ENCODE measurements at places on chromosomes 2 and 18.

GRCh38 chr2:226295123-226295522, 504.5 kb downstream of the IRS1 start:
- no peak for DNase-seq

- DNase-seq = no peak
Measured at GRCh38 chr2:158337018-158337417, 119.5 kb downstream of the CCDC148 start.

DNA sequence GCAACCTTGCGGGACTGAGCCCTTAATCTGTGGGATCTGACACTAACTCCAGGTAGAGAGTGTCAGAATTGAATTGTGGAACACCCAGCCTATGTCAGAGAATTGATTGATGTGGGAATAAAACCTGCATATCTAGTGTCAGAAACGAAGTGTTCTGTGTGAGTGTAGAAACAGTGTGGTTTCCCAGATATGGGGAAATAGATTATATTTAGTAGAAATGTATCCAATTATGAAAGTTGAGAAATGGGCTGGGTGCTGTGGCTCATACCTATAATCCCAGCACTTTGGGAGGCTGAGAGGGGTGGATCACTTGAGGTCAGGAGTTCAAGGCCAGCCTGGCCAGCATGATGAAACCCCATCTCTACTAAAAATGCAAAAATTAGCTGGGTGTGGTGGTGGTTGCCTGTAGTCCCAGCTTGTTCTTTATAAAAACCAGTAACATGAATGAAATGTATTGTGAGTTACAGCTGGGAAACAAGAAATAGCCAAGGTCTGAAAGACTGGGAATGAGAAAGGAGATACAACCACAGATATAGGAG, 4.3 kb upstream of the TP53I3 start:
- no peak for DNase-seq

- DNase-seq = no peak
Measured at GRCh38 chr2:46683541-46683940, 204.2 kb downstream of the TMEM247 start.

DNA sequence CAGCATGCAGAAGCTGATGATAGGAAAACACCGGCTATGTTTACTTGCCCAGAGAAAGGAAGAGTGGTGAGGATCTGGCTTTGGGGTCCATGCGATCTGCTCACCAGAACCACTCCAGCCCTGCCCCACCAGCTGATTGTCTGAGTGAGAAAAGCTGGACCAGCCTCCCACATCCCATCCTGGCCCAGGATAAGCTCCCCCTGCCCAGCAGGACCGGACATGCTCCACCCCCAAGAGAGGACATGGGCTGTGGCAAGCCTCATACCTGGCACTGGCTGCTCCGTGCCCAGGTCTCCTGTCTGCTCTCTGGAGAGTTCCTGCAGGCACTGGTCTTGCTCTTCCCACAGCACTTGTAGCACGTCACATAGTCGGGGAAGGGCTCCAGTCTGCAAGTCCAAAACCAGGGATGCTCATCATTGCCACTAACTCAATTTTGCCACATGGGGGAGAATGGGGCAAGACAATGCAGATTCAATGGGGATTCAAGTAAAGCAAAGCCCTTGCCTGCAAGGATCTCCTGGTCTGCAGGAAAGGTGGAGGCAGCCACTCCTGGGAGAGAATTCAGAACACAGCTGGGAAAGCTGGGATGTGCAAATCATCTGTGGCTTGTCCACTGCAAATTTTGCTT, 30.0 kb downstream of the SCTR start:
- no peak for DNase-seq

GRCh38 chr18:8899000-8899399, 193.6 kb downstream of the MTCL1 start:
- no peak for DNase-seq

DNA sequence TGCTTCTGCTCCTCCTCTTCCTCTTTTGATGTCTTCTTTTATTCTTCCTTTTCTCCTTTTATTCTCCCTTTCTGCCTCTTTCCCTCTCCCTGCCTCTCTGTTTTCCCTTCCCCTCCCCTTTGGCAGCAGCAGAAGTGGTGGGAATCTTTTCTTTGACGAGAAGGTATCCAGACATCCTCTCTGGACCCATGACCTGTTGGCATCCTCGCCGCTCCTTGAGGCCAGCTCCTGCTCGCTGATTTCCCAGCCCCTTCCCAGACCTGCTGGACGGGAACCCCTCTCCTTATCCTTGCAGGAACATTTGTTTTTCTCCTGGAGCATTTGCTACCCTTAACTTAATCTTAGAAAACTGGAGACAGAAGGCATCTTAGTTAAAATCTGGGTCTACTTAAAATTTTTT, 130.5 kb downstream of the LPIN1 start:
- no peak for DNase-seq

DNA sequence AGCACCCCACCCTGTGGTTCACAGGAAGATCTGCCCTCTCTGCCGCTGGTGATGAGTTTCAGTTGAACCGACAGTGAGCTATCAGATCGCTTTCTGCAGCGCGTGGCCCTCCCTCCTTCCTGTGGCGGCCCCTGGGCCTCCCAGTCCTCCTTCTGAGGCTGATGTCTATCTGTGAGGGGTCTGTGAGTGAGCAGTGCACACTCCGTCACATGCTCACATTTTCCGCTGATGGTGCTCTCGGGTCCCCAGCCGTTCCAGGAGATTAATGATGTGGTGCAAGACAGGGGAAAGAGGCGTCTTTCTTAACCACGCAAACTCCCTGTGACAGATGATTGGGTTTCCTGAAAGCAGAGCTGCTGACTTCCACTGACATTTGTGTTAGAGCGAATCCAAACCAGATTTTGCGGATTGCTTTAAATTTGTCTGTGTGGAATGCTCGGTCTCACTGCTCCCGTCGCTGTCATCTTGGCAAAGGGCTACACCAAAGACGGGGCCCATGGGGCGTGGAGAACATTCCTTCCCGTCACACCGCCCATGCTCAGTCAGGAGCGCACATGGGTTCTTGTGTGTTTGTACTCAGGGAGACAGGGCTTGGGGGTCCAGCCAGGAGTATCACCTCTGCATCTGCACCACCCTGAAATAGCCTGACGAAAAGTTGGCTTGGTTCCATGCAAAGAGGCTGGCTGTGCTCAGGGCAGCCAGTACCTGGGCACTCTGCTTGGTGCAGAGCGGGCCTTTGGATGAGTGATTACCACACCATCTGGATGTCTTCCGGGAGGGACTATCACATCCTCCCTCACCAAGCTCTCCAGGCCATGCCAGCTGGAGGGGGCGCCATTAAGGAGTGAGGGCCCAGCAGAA, 154.7 kb upstream of the HS6ST1 start:
- no peak for DNase-seq

DNA sequence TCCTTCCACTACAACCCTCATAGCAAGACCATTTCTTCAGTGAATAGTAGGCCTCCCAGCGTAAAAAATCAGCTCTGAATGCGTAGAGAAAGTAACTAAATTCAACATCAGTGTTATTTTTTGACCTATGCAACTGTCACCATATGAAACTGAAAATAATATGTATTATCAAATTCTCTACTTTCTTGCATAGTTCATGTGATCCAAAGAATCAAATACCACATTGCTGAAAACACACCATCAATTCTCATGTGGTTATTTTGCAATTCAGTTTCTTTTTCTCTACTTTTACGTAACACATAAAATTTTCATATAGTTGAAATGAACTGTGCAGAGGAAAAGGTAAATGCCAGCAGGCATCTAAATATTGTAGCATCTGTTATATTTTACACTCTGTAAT, 208.5 kb upstream of the SPOPL start:
- no peak for DNase-seq

Data from activated naive CD4-positive, alpha-beta T cell (primary cell).